ENCODE measurements at places on chromosomes 1 and 21. TPM values are rescaled to one million over a fixed set of nuclear protein-coding genes. Genes with fewer than 3 reads are reported as not detected.

Gene TINAGL1
- total RNA-seq: 13.5 TPM

Gene IL22RA1
- total RNA-seq: under 0.01 TPM

Gene PPFIA4
- 0.14 TPM for total RNA-seq

Gene SLFNL1
- 0.44 TPM for total RNA-seq

Gene BCL10
- 55.1 TPM for total RNA-seq

Gene RNASEL
- total RNA-seq: 4.2 TPM

Gene IL19
- total RNA-seq: 1.8 TPM

Gene CPLANE2
- 13.9 TPM for total RNA-seq

All from placental pericyte (primary cell).